Activated naive CD4-positive, alpha-beta T cell (primary cell): ENCODE measurements at places on chromosomes 6 and 20.

DNA sequence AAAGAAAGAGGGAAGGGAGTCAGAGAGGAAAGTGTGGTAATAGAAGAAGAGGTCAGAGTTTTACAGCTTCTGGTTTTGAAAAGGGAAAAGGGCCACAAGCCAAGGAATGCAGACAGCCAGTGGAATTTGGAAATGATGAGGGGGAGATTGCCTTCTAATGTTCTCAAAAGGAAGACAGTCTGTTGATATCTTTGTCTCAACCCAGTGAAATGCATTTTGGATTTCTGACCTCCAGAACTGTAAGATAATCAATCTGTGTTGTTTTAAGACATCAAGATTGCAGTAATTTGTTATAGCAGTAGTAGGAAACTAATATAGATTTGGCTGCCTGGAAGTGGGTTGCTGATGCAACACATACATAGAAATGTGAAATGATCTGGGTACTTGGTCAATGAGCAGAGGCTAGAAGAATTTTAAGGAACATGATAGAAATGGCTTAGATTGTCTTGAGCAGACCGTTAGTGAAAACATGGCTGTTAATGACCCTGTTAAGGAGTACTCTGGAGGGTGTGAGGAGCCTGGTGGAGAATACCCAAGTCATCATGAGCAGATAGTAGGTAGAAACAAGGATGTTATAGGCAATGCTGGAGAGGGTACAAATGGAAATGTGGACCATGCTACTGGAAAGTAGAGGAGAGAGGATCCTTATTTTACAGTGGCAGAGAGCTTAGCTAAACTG is 255.8 kb upstream of the RAB32 start:
- DNase-seq, result no peak

GRCh38 chr6:6895929-6896328 is 211.8 kb upstream of the RREB1 start:
- DNase-seq, result no peak

GRCh38 chr20:3704087-3704486 is 8.3 kb downstream of the SIGLEC1 start:
- DNase-seq, result no peak

- no peak for DNase-seq
These were observed 30.1 kb upstream of the MBOAT1 start for GRCh38 chr6:20242397-20242796.

DNA sequence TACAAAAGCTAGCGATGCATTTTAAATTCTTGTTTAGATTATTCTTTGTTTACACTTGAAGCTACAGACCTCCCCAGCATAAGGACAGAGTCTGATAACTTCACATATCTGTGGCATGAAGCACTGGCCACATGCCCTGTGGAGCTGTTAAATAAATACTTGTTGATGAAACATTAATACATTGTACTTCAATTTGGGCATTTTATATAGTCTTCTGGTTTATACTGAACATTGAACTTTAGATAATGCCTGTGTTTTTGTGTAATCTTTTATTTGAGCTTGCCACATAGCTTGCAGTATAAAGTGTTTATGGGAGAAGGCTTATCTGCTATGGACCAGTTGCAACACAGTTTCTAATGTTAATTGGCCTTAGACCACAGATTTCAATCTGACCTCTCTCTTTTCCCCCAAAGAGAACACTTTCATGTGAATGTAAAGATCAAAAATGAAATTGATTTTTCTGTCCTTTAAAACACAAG is 48.2 kb downstream of the FRK start:
- DNase-seq, result no peak

DNA sequence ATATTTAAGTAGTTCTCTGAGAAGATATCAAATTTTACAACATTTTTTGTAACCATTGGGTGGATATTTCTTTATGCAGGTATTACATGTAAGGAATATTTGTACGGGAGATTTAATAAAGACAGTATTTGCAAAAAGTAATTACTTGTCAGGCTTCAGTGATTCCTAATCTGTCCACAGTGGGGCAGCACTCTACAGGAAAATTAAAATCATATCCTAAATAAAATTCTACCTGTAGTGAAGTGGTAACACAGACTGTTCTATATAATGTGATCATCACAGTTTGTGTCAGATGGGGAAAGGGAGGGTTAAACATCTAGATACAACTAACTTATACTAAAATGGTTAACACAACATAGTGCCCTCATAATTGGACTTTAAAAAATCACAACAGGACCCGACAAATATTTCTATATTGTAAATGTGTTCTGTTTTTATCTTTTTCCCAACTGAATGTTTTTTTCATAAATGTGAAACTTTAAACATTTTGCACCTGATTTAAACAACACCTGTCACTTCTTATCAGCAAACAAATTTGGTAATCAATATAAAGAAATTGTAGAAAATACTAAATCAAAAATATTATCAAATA is 145.6 kb upstream of the MANEA start:
- no peak for DNase-seq
